ENCODE measurements at places on chromosomes 1 and 21. TPM values are rescaled to one million over a fixed set of nuclear protein-coding genes. Genes with fewer than 3 reads are reported as not detected.

The ANKRD65 gene
- 0.18 TPM for total RNA-seq

The WDR64 gene
- not detected for total RNA-seq

The GPR3 gene
- 4.7 TPM for total RNA-seq

The ERICH3 gene
- total RNA-seq: not detected

The SMYD2 gene
- total RNA-seq: 124 TPM

The PLCH2 gene
- 5.9 TPM for total RNA-seq

The EPHA10 gene
- total RNA-seq: 3.5 TPM

The MNDA gene
- not detected for total RNA-seq

The HTR6 gene
- total RNA-seq: not detected

The CD1D gene
- total RNA-seq: not detected

The DMBX1 gene
- 2.4 TPM for total RNA-seq

The PTGFRN gene
- 57.4 TPM for total RNA-seq

The MPZL1 gene
- total RNA-seq: 86.5 TPM

The LORICRIN gene
- not detected for total RNA-seq

The GRIK1 gene
- not detected for total RNA-seq

The GNG12 gene
- 54.1 TPM for total RNA-seq

Measured in PC-3 (cell line).